ENCODE measurements at places on chromosomes 16 and 17.

DNA sequence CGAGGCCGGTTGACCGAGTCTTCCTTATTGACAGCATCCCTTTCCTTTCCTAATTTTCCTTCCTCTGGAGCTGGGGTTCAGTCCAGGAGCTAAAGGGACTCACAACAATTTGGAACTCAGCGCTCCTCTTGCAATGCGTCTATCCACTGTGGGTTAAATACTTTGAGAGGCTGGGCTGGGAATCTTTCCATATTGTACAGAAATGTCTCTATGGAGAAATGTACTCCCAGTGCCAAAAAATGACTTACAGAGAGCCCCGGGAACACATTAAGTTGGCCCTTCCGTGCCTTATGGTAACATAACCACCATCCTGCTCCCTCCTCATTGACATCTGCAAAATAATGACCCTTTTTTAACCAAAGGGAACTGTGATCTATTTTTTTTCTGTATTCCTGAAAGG is 192.8 kb downstream of the FTO start:
- DNase-seq, result no peak

GRCh38 chr16:75012380-75013081 is 13.7 kb downstream of the ZNRF1 start:
- DNase-seq, result no peak

DNA sequence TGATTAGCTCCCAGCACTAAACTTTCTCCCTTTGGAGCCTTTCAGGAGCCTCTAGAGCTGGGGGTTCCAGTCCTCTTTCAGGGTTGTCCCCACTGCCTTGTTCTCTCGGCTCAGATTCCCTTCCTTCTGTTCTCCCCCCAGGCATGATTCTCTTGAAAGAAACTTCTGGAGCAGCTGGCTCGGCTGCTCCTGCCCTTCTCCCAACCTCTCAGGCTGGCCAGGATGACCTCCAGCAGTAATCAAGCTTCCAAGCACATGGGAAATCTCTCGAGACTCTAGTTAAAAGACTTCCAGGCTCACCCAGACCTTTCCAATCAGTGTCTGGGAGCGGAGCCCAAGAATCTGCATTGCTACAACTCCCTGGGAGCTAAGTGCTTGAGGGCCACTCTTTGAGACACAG is 3.6 kb downstream of the SDK2 start:
- no peak for DNase-seq

DNA sequence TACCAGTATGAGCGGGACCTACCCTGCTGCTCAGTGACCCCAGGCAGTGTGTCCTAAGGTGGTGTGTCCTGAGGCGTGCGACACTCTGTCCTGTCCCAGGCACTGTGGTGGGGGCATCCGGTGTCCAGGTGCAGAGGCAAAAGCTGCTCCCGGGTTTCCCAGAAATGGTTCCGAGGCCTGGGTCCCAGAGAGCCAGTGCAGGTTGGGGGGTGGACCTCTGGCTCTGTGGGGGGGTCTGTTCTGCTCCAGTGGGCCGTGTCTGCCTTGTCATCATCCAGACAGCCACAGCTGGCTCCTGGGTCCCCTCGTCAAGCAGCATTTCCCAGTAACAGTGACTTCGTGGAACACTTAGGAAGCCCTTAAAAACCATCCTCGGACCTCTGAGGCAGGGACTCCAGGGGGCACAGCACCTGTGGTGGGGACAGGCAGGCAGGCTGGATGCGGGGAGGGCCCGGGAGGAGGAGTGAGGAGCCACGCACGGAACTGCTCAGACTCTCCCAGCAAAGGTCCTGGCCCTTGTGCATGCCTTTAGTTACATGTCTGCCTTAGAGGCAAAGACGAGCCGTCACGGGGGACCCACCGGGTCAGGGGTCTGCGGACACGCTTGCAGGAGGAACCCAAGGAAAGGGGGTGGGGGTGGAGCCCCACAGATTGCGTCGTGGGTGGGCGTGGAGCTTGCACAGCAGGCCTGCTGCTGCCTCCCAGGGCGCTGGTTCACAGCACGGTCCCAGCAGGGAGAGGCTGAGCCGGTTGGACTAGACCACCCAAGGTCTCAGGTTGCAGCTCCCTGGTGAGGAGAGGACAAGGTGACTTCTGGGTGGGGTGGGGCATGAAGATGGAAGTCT is 5.6 kb downstream of the SLC16A3 start:
- no peak for DNase-seq

DNA sequence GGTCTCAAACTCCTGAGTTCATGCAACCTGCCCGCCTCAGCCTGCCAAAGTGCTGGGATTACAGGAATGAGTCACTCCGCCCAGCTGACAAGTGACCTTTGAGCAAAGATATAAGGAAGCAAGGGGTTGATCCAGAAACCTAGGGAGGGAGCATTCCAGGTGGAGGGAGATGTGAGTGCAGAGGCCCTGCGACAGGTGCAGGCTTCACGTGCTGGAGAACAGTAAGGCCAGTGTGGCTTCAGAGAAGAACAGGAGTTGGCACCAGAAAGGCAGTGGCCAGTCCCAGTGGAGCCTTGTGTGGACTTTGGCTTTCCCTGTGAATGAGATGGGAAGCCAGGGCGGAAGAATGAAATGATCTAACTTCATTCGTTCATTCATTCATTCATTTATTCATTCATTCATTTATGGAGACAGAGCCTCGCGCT is 73.6 kb upstream of the HAS3 start:
- no peak for DNase-seq

GRCh38 chr17:45406107-45406506 is 26.6 kb downstream of the ARHGAP27 start:
- no peak for DNase-seq
